Activated CD8-positive, alpha-beta T cell treated with anti-CD3 and anti-CD28 coated beads, Interleukin-2, amount 10 ng/mL, durations not matched to agents 7 days and 5 days (primary cell): ENCODE measurements at places on chromosomes 13 and 19. TPM values are rescaled to one million over a fixed set of nuclear protein-coding genes. Genes with fewer than 3 reads are reported as not detected.

DNA sequence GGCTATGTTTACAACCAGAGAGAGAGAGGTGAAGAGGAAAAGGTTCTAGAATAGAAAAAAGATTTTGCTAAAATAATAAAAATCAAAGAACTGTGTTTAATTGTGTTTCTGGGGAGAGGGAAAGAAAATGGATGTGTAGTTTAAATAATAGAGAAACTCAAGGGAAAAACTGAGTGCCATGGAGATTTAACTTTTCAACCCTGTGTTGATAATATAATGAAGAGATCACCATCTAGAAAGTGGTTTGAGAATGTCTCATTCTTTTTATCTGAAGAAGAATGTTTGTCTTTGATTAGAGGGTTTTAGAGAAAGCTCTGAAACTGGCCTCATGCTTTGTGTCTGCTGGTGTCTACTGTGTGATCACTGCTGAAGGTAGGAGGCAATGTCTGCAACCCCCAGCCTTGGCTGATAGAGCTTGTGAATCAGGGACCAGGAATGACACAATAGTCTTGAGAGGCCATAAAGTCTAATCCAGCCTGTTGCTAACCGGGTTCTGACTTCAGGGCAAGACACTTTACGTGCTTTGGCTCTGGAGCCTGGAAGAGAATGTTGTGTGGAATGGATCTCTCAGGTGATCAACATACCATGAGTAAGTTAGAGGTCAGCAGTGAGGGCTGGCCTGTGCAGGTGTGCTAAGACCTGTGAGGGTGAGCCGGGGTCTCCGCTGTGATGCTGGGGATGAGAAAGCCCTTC, 5.4 kb downstream of the COL4A2 start:
- no peak overlapping the region for H3K4me3 ChIP-seq
- H3K4me1 ChIP-seq, result peaks cover 5% of the 10 kb centered on the region
- peaks cover 6% of the 10 kb centered on the region for H3K36me3 ChIP-seq

DNA sequence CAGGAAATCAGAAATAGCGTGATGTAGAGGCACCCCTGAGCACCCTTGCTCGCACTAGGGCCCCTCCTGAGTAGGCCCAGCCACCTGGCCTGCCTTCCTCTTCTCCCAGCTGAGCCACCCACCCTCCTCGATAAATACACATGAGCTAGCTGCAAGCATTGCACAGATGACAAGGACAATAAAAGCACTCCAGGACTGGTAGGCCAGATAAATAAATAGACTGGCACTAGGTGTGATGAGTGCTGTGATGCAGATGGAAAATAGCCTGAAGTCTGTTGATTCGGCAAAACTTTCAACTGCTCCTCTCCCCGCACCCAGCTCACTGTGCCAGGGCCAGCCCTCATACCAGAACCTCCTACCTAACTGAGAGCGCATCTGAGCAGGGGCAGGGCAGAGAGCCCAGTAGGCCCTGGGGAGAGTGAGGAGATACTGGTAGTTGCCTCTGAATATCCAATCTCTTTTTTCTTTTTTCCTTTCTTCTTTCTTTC, 54.5 kb upstream of the GPI start:
- H3K36me3 ChIP-seq, result peaks cover 2% of the 10 kb centered on the region
- H3K4me3 ChIP-seq, result no peak overlapping the region
- H3K4me1 ChIP-seq, result peaks cover 21% of the 10 kb centered on the region
- no peak overlapping the region for H3K27ac ChIP-seq

GRCh38 chr19:6828306-6828697, 55.8 kb downstream of the VAV1 start:
- no peak overlapping the region for H3K4me3 ChIP-seq
- DNase-seq, result no peak
- no peak overlapping the region for H3K27ac ChIP-seq
- peaks cover 71% of the 10 kb centered on the region for H3K36me3 ChIP-seq

DNA sequence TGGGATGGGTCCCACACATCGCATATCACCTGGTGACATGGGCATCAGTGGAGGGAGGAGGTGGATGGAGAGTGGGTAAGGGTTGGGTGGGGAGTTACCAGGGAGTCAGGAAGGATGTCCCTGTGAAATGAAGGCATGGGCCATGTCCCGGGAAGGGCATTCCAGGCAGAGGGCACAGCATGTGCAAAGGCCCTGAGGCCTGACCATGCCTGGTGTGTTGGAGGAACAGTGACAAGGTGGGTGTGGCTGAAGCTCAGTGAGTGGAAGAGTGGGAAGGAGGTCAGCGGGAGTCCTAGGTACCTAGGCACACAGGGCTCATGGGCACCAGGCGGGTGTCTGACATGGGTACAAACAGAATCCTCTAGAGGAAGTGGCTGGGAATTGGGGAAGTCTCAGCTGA, 11.0 kb upstream of the COLGALT1 start:
- peaks cover 12% of the 10 kb centered on the region for H3K4me1 ChIP-seq
- no peak overlapping the region for H3K27ac ChIP-seq
- no peaks in the 10 kb centered on the region for H3K36me3 ChIP-seq
- H3K27me3 ChIP-seq, result peaks cover 3% of the 10 kb centered on the region
- H3K4me3 ChIP-seq, result no peak overlapping the region

The SLC7A9 gene
- total RNA-seq, result 0.10 TPM

The TMEM150B gene
- not detected for total RNA-seq

The ZBTB7A gene
- 59.1 TPM for total RNA-seq

The TEX26 gene
- total RNA-seq, result not detected

The PNMA8A gene
- not detected for total RNA-seq
